Tibial nerve (tissue), 4 donors: ENCODE measurements at places on chromosomes 11 and 22.

DNA sequence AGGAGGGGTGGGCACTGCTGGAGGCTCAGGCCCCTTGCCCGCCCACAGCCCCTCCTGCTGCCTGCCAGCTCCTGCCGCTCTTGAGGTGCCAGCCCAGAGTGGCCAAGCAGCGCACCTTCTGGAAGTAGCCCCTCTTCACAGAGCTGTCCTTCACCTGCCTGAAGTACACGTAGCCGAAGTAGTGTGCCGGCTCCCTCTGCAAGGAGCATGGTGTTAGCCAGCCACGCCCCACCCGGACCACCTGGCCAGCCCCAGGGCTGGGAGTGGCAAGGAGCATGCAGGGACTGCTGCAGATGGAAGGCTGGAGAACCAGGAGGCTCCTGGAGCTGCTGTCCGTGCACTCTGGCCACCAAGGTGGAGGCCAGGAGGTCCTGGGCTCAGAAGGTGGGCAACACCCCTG is 9.6 kb downstream of the DENND6B start:
- DNase-seq, result no peak

DNA sequence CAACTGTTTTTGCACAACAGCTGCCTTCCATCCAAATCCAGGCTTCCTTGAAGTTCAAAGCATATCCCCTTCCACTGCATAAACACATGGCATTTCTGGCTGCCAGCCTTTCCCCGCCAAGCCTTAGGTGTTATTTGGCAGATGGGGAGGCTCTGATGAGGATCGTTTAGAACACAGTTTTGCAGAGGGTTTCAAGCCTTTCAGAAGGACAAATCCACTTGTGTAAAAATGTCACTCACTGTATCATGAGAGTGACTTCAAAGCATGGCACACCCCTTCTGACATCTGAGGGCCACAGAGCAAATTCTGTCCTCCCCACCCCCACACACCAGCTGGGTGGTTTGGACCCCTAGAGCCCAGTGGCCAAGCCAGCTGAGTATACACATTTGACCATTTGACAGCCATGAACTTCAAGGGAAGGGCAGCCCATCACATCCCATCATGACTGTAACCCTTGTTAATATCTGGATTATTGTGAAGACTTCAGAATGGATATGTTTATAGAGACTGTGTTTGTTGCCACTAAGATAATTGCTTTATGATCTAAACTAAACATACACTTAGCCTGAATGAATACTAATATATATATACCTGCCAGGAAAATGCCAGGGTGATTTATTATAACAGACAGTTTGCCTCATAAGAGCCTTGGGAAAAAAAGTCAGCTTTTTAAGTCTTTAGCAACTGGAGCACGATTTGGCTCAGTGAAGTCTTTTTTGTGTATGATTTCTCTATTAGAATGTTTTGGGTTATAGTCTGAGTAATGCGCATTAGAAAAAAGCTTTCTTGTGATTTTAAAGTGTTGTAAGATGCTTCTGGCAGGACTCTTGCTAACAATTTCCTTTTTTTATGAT is 31.9 kb downstream of the FBLN1 start:
- DNase-seq, result no peak

GRCh38 chr11:14288189-14288935 is 70.6 kb downstream of the RRAS2 start:
- DNase-seq, result no peak

- DNase-seq, result no peak
Observed at GRCh38 chr11:90512846-90513245, 290.0 kb upstream of the CHORDC1 start.

DNA sequence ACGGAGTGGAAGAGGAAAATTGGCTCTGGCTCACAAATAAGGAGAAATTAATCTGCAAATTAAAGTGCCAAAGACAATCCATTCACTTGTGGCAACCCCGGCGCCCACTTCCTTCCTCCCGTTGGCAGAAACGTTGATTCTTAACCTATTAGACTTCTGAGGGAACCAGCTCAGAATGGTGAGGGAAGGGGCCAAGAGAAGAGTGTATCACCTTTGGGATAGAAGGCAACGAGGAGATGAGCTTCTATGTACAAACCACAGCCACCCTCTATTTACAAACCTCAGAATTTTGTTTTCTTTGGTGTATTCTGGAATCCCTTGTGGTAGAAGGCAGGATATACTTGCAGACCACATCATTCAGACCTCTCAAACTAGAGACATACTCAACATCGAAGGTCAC is 1.1 kb downstream of the MB start:
- DNase-seq, result no peak

- no peak for DNase-seq
Observed at GRCh38 chr22:38655519-38656255, 505 bp downstream of the FAM227A start.

- DNase-seq, result no peak
Observed at GRCh38 chr11:2903672-2904011, 18.1 kb upstream of the CDKN1C start.

DNA sequence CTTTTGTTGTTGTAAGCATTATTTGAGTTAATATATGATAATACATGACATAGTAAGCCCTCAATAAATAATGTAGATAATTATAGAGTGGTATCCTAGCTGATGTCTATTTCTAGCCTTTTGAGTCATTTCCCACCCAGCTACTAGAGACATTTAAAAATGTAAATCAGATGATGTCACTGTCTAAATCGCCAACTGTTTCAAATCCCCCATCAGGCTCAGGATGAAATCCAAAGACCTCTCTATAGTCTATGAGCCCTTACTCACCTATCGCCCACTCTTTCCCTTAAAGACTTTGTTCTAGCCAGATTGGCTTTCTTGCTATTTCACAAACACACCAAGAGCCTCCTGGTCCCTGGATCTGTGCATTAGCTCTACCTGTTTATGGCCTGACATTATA is 135.4 kb upstream of the PLET1 start:
- DNase-seq, result no peak
